ENCODE measurements at places on chromosomes 3 and 15.

- DNase-seq, result no peak
Observed at GRCh38 chr3:122602011-122602710, 24.7 kb downstream of the PARP15 start.

DNA sequence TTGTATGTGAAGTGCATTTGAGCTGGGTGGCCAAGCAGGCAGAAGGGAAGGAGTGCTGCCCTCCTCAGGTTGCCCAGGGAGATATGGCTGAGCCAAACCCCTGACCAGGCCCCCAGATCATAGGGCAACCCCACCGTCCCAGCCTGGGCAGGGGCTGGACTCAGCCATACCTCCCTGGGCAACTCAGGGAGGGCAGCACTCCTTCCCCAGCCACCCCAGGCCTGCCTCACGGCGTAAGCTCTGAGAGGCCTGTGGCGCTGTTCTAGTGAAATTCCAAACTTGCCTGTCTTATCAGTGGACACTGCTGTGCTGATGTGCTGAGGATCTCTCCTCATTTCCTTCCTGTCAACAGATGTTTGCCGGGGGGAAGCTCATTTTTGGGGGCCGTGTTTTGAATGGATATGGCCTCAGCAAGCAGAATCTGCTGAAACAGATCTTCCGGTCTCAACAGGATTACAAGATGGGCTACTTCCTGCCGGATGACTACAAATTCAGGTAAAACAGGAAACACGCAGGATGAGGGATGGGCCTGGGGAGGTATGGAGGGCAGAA is 57.6 kb upstream of the FGD5 start:
- DNase-seq, result no peak

DNA sequence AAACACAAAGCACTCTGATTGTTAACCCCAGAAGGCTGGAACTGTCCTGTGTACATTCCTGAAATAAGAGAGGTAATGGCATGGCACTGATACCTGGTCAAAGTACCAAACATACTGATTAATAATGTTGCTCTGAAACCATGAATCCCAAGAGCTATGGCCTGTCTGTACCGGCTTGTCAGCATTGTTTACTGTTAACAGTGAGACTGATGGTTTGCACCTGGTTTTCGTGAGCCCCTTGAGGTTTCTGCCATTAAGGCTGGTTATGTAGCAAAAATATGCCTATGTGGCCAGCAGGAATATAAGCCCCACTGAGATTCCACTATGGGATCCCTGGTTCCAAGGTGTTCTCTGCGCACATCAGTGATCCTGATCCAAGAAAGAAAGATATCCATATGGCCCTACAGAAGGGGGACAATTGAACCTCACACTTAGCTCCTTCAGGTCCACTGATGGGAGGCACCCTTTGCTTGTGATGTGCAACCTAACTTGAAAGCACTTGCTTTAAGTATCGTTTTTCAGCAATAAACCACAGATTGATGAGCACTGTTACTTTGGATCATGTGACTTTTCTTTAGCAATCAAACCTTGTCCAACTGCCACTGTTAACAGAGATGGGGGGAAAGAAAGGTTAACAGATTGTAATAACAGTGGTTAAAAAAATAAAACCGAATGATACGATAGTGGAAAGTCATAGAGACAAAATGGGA is 65.2 kb downstream of the TBL1XR1 start:
- DNase-seq, result peak; percentile 23

GRCh38 chr3:78022232-78022631 is 982.3 kb downstream of the ROBO2 start:
- peak; percentile 0 for DNase-seq

DNA sequence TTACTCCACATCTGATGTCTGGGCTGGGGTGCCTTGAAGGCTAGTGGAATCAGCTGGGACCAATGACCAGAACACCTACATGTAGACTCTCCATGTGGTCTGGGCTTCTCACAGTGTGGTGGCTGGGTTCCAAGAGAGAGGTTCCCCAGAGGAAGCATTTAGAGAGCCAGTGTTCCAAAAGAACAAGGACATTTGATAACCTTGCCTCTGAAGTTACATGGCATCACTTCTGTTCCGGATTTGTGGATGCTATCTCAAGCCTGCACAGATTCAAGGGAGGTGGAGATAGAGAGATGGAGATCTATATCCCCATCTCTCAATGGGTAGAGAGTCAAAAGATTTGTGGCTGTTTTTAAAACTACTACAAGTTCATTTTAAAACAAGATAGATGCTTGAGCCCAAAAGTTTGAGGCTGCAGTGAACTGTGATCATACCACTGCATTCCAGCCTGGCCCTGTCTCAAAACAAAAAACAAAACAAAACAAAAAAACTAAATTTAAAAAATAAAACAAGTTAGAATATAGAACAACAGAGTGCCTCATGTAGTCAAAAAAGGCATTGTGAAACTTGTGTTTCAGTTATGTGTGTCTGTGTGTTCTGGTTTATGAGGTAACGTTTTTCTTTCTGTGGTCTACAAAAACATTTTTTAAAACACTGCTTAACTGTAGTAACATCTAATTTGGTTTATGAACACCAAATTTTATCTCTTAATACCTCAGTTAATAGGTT is 44.8 kb downstream of the PDE8A start:
- DNase-seq, result no peak

DNA sequence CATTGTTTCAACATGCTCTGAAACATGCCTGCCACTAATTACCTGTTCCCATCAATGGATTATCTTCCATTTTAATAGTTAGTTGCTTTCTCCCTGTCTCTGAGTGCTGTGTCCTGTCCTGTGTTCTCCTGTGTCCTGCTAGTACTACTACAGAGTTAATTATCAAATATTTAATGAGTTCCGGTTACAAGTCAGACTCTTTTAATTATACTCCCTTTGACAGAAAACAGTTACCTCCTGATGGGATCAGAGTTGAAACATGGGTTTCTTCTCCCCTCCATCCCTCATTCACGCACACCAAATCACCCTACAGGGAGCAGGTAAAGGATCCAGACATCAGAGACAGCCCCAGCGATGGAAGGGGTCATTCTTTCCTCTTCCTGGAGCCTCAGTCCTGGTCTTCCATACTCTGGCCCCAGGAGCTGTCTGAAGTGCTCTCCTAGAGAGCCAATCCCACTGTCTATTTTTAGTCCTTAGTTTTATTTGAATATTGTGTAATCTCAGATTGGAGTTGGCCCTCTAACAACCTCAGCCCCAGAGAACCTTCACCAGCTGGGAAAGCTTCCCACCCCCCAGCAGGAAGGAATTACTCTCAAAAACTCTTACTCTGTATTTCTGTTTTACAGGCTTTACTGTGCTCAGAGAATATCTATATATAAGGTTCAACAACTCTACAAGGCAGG is 137.0 kb upstream of the C2CD4B start:
- no peak for DNase-seq

- DNase-seq, result no peak
Observed at GRCh38 chr3:150429767-150430671, 21.9 kb downstream of the TSC22D2 start.

GRCh38 chr3:113831103-113831355 is 7.6 kb upstream of the GRAMD1C start:
- DNase-seq, result no peak

GRCh38 chr15:95464509-95464908 is 866.0 kb upstream of the NR2F2 start:
- DNase-seq, result no peak

GRCh38 chr15:99980752-99981151 is 247.5 kb upstream of the LYSMD4 start:
- no peak for DNase-seq

GRCh38 chr3:31423482-31423881 is 109.2 kb upstream of the STT3B start:
- DNase-seq, result no peak

- DNase-seq, result no peak
Observed at GRCh38 chr15:94674296-94674695, 442.9 kb downstream of the MCTP2 start.

- DNase-seq, result peak; percentile 73
Observed at GRCh38 chr3:170809007-170809974, 60.7 kb downstream of the RPL22L1 start.

DNA sequence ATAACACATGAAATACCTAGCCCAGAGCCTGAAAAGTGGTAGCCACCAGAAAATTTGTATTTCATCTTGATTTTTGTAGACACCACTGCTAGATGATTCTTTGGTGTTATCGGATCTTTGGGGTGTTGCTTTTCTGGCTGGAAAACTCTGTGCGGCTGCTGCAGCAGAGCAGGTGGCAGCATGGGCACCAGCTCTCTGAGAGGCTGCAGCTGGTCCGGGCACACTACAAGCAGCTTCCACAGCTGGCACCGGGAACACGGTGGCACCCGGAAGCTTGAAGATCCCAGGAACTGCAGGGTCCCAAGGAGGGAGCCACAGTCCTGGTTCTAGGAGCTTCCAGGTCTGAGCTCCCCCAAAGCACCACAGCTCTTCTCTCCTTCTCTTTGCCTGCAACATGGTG is 211.7 kb upstream of the MLF1 start:
- no peak for DNase-seq

DNA sequence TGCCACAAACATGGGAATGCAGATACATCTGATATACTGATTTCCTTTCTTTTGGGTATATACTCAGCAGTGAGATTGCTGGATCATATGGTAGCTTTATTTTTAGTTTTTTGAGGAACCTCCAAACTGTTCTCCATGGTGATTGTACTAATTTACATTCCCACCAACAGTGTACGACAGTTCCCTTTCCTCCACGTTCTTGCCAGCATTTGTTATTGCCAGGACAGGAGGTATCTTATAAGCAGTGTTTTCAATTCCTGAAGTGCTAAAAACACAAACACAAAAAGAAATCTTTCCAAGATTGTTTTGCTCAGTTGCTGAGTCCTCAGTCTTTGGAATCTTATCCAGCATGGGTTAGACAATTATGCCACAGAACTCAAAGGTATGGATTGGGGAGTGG is 13.5 kb downstream of the GTF2E1 start:
- DNase-seq, result no peak

GRCh38 chr15:73454096-73454495 is 11.1 kb downstream of the REC114 start:
- no peak for DNase-seq

GRCh38 chr3:50737906-50738598 is 63.3 kb downstream of the DOCK3 start:
- no peak for DNase-seq

- peak; percentile 77 for DNase-seq
Observed at GRCh38 chr15:39756806-39757522, 25.7 kb downstream of the FSIP1 start.

- no peak for DNase-seq
Observed at GRCh38 chr15:70492240-70493177, 270.8 kb downstream of the UACA start.

- DNase-seq, result peak; percentile 77
Observed at GRCh38 chr3:157122116-157122515, 37.8 kb downstream of the CCNL1 start.

DNA sequence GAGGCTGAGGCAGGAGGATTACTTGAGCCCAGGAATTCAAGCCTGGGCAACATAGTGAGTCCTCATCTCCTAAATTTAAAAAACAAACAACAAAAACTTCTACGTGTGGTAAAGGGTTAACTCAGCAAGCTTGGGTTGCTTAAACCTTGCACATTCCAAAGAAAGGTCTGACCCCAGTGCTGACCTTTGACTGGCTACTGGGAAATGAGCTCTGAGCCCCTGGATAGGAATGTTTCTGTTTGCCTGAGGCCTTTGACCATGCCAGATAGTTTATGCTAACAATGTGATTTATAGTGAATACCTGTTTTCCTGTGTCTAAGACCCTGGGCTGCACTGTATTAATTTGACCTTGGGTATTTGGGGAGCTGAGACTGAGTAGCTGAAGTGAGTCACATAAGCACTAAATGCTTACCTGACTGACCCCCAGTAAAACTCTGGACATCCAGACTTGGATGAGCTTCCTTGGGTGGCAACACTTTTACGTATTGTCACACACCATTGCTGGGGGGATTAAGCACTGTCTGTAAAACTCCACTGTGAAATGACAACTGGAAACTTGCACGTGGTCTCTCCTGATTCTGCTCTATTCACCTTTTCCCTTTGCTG is 20.7 kb downstream of the TCAIM start:
- no peak for DNase-seq

- no peak for DNase-seq
Observed at GRCh38 chr15:71248386-71248785, 133.1 kb downstream of the THSD4 start.

DNA sequence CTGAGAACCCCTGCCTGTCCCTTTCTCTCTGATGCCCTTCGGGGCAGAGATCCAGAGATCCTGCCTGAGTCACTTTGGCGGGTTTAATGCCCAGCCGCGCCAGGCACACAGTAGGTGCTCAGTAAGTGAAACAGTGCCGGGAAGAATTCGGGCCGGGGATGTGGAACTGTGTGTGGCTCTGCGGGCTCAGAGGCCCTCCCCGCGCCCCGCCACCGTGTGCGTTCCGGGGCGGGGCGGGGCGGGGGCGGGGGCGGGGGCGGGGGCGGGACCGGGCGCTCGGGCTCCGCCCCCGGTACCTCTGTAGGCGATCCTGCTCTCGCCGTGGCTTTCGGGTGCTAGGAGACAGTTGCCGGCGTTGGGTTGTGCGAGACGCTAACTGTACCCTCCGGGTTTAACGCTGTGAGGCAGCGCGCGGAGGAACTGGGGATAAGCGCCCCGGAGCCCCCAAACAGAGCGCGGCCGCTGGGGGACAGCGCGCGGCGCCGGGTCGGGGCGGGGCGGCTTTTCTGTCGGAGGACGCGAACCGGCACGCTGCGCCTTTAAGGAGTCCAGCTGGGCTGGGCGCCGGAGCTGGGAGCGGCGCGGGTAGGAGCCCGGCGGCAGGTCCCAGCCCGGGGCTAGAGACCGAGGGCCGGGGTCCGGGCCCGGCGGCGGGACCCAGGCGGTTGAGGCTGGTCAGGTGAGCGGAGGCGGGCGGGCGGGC is at the start of gene ABHD6:
ABHD6 (plus strand) TSS at position 555 of the 703 bp plus-strand sequence. CDS start 18,795 bp downstream, outside the sequence.
- DNase-seq, result peak; percentile 70

- DNase-seq, result peak; percentile 33
Observed at GRCh38 chr15:90200534-90201129, 498 bp upstream of the SEMA4B start.

GRCh38 chr15:32942401-32942841 is 224.6 kb downstream of the GREM1 start:
- DNase-seq, result no peak

DNA sequence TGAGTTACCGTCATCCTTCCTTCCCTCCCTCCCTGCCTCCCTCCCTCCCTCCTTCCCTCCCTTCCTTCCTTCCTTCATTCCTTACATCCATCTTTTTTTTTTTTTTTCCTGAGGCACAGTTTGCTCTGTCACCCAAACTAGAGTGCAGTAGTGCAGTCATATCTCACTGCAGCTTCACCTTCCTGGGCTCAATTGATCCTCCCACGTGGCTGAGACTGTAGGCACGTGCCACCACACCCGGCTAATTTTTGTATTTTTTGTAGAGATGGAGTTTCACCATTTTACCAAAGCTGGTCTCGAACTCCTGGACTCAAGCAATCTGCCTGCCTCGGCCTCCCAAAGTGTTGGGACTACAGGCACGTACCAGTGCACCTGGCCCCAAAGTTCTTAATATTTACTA is 25.8 kb downstream of the USP3 start:
- DNase-seq, result no peak

GRCh38 chr15:83694536-83694935 is 40.6 kb downstream of the ADAMTSL3 start:
- no peak for DNase-seq

GRCh38 chr3:58150130-58150809 is 60.5 kb downstream of the DNASE1L3 start:
- no peak for DNase-seq

- no peak for DNase-seq
Observed at GRCh38 chr15:63034578-63034977, 8.0 kb upstream of the TPM1 start.

Data from DMS53 (cell line).